Activated naive CD4-positive, alpha-beta T cell treated with anti-CD3 and anti-CD28 coated beads, Interleukin-2, amount 50 U/mL, for 16 hours (primary cell): ENCODE measurements at places on chromosomes 6 and 20.

- no peak for DNase-seq
Observed at GRCh38 chr6:71414486-71414885, 125.9 kb downstream of the OGFRL1 start.

DNA sequence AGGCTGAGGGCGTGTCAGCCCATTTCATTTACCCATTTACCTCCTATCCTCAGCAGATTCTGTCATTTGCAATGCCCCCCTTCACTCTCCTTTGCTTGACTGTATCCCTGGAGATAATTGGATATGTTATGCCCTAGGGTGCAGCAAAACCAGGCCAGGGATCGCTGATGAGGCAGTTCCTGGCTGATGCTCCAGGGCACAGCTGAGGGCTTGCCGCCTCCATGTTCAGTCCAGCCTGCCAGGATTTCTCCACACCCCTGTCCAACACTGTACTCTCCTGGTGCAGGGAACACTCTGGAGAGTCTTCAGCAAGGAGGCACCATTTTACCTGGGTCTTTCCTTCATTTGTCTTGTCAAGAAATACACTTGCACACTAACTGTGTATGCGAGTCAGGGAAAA lies 532.1 kb upstream of the CHD6 start:
- DNase-seq: no peak

DNA sequence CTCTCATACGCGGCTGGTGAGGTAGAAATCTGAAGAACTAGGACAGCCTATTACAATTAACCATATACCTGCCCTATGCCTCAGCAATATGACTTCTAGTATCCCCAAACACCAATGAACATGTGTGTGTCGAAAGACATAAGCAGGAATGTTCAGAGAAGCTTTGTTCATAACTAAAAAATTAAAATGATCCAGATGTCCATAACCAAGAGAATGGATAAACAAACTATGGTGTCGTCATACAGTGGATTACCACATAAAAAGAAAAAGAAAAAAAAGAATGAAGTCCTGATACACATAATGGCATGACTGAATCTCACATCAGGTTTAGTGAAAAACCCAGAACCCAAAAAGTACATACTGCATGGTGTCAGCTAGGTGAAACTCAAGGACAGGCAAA lies 73.9 kb downstream of the MDN1 start:
- no peak for DNase-seq

DNA sequence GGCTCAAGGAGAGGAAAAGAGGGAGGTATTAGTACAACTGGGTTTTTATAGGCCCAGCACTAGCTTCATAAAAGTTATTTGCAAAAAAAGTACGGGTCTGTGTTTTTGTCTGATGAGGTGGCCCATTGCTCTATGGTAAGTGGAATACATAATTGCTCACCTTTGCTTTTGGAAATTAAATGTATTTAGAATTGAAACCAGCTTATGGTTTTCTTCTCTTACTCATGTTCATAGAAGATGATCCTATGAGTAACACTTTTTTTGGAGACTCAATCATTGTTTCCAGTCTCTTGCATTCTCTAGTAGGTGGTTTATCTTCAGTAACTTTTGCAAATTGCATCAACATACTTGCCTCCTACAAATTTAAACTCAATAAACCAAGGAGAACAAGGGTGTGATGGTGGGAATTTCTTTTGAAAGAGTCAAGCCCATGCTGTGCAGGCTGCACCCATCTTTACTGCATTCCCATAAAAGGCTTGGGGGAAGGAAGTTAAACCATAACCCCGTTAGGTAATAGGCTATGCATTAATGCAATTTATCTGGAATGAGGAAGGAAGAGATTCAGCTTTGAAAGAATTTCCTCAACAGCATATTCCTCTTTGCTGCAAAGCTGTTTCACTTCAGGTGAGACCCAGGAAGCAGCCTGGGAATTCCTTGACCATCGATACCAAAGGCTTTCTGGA lies 48.5 kb upstream of the EDN1 start:
- no peak for DNase-seq

DNA sequence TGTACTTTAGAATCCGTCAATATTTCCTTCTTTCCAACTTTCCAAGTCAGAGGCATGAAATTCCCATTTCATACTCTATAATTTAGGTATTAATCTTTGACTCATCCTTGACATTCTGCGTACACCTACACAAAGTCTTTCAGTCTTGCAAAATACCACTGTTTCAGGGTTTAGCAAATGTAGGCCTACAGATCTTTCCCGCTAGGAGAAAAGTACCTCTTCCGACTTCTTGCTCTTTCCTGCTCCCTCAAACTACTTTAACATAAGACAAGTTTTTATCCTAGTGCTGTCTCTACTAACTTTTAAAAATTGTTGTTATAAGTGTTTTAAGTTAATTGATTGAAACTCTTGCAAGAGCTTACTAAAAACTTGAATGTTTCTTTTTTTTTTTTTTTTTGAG lies 18.3 kb upstream of the PHACTR1 start:
- no peak for DNase-seq

DNA sequence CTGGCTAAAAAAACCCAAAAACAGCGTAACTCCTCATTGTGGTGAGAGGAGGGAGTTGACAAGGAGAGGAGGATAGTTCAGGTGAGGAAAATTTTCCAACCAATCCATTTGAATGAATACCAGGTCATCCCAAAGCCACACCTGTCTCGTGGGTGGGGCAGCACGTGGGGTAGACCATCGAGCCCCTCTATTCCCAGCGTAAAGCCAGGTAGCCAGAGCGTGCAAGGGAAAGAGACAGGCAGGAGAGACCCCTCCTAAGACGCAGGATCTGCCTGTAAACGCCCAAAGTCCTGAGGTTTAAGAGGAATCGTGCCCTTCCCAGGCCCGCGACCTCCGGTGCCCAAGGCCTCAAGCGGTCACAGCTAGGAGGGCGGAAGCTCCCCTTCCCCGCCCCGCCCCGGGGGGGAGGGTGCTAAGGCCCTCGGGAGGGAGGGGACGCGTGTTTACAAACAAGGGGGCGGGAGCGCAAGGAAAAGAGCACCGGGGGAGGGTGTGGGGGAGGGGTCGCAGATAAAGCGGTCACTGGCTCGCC lies 712 bp downstream of the RXRB start:
- DNase-seq: peak; percentile 70

DNA sequence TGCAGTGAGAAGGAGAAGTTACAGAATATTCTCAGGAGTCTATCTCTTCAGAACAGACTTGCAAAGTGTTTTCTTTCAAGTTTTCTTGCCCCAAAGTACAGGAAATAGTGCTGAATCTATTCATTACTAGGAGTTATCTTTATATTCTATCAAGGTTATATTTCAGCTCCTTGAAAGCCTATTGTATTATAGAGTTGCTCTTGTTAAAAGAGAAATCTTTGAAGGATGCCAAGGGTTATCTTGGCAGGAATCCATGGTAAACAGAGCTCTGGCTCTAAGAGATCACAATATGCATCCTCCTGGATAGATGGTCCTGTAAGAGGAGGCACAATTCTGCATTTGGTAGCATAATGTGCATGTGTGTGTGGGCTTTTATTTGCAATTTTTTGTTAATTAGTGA lies 21.2 kb upstream of the SNRPB2 start:
- DNase-seq: no peak

GRCh38 chr20:8709627-8710026 lies 359.3 kb upstream of the PLCB4 start:
- DNase-seq: no peak

DNA sequence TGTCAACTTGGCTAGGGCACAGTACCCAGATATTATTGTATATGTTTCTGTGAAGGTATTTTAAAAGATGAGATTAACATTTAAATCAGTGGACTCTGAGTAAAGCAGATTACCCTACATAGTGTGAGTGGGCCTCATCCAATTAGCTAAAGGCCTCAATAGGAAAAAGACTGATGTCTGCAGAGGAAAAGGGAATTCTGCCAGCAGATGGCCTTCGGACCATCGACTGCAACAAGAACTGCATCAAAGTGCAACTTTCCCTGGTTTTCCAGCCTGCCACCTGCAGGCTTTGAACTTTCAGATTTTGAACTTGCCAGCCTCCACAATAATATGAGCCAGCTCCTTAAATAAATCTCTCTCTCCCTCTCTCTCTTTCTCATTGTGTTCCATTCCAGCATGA lies 80.5 kb downstream of the IMPG1 start:
- DNase-seq: no peak

DNA sequence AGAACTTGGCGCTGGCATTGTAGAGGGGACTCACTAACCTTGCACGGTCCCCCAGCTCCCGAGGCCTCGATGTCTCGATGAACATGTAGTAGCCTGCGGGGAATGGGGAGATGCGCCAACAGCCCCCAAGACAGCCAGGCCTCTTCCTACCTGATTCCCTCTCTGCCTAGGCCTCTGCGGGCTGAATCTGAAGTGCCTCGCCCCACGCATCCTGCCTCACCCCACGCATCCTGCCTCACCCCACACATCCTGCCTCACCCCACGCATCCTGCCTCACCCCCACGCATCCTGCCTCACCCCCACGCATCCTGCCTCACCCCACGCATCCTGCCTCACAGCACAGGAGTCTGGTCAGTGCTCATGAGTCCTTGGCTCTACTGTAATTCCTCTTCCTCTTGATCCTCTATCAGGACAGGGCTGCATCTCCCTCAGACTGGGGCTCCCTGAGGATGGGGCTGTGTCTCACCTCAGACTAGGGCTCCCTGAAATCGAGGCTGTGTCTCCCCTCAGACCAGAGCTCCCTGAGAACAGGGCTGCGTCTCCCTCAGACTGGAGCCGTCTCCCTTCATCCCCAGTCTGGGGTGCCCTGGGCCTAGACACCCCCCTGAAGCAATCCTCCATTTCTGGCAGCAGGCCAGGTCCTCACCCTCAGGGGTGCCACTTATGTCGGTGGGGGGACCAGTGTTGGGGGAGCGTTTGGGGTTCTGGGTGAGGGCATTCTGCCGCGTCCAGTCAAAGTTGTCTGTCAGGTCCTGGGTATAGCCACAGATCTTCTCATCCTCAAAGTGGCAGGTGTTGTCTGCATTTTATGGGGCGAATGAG lies 53.6 kb downstream of the MDGA1 start:
- no peak for DNase-seq

DNA sequence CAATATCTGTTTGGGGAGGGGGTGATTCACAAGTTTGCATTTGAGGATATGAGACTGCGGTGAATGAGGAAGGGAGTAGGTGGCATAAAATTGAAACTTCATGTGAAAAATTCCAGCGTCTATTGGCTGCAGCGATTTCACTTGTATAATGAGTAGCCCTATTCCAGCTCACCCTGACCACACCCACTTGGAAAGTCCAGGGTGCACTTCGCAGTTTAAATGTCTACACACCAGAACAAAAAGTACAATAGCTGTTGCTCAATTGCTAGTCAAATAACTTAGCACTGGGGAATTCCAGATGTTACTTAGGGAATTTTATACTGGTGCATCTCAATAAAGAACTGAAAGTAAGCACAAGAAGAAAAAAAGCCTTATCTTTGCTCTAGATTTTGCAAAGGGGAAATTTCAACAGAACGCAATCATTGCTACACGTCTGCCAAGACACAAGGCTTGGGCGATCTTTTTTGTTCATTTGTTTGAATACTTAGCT lies 6.3 kb downstream of the TNFAIP3 start:
- DNase-seq: peak; percentile 89

GRCh38 chr6:89310929-89311328 lies 4.2 kb downstream of the GABRR2 start:
- no peak for DNase-seq

DNA sequence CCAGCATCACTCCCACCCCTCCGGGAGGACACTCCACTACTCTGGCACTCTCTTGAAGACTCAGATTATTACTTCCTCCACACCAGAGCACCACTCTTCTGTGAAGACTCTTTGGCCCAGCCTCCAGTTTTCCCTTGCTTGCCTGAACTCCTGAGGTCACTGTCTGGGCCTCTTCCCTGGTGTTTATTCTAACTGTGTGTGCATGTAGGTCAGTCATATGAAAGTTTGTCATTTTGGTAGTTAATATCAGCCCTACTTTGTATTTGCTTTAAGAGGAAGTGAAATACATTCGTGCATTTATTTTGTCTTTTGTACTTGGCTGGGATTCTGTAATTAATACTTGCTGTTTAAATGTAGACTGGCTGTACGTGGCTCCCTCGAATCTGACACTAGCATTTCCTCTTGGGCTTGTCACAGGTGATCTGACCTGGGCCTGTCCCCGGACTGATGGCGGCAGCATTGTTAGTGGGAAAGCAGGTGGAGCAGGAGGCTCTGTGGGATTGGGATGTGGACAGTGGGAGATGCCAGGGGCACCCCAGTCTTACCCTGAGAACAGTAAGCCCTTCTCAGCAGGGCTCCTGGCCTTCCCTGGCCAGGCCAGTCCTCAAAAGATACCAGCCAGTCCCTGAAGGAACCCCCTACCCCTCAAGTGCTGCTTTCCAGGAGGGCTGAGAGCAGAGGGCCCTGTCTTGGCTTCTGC lies 350.5 kb downstream of the CDC5L start:
- no peak for DNase-seq

- DNase-seq: no peak
Observed at GRCh38 chr6:131858765-131859415, 51.1 kb downstream of the ENPP1 start.

- no peak for DNase-seq
Observed at GRCh38 chr20:48652961-48653705, 174.7 kb downstream of the PREX1 start.

GRCh38 chr6:113365191-113365590 lies 492.0 kb upstream of the MARCKS start:
- no peak for DNase-seq

- DNase-seq: no peak
Observed at GRCh38 chr20:10682939-10683338, 9.1 kb upstream of the JAG1 start.

DNA sequence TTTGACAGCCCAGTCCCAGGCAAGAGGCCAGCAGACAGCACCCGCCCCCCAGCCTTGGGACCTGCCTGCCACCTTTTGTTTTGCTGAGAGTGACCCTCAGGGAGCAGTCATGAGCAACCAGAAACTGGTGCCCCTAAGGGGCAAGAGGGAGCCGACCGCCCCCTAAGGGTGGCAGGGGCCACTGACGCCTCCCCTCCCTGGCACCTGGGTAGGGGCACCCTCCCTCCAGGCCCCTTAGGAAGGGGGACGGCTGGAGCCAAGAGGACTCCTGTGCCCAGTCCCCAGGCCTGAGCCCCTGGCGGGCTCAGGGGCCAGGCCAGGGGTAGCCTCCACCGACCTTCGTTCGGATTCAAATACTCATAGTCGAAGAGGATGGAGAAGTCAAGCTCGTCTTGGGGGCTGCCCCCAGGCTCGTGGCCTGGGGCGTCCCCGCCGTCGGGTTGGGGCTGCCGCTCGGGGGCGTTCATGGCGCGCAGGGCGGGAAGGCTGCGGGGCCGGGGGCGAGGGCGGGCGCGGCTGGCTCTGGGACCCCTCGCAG lies 417 bp downstream of the NFATC2 start:
- peak; percentile 62 for DNase-seq

DNA sequence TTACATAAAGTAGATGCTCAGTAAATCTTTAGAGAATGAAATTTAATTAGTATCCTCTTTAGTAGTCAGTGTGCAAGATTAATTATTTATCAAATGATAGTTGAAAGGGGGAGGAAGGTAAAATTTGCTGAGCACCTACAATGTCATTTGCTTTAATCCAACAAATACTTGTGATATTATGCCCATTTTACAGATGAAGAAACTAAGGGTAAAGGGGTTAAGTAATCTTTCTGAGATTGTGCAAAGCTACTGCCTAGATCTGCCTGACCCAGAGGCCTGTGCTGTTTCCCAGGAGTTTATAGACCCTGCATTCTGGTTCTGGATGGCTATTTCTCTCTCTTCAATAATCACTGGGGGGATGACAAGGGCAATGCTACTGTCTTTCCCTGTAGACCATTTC lies 58.3 kb upstream of the BACH2 start:
- no peak for DNase-seq

GRCh38 chr6:169789944-169790927 lies 38.8 kb downstream of the ERMARD start:
- DNase-seq: peak; percentile 73
